RCC 7860 (cell line): ENCODE measurements at places on chromosomes 3 and 15.

- DNase-seq, result no peak
Observed at GRCh38 chr3:149934524-149934923, 36.2 kb downstream of the PFN2 start.

DNA sequence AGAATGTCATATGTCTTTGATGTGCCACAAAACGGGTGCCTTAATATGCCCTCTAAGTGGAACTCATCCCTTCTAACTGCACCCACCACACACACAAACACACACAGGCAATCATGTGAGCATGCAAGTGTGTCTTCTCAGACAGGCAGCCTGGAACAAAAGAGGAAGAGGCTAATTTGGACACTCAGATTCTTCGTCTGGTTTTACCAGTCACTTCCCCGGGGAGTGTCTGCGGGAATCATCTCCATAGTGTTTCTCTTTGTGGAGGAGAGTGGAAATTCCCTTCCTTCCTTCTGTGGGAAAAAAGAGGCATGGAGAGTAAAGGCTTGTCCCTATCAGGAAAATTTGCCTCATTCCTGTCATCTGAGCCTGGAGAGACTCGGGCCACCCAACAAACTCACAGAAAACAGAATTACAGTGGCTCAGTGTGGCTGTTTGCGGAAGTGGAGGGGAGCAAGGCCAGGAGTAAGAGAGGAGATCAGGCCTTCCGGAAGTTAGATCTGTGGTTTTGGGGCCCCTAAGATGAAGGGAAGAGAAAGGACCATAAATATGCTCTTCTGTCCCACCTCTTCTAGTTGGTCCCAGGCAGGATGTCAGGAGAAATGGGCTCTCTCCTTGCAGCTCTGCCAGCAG lies 212.6 kb upstream of the SEMA6D start:
- no peak for DNase-seq

DNA sequence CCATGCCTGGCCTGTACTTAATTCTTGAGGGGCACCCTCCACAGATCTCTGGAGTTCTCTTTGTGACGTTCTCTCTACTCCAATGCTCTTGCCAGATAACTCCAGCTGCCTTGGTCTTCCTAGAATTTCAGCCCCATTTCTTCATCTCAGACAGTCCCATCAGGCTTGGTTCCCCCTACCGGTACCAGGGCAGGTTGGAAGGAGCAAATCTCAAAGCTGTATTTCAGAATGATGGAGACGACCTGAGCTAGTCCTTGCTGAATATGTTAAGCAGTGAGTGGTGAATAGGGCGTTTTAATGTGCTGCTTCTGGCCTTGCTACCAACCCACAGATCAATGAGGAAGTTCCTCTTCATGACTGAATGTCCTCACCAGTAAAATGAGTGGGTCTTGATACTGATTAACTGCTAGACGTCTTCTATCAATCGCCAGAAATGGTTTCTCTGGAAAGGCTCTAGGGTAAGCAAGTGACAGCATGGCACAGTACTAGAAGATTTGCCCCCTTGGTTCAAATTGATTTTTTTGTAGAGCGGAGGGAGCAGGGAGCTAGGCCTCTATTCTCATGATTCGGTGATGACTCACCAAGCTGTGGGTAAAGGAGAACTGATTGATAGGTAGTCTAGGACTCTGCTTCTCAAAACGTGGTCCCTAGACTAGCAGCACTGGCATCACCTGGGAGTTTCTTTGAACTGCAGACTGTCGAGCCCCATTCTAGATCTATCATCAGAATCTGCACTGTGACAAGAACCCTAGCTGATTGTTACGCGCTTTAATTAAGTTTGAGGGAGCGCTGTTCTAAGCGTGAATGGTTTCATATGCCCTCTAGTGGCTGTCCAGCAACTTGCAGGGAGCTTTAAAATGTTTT lies 67.8 kb downstream of the UBP1 start:
- peak; percentile 22 for DNase-seq

- DNase-seq, result no peak
Observed at GRCh38 chr3:46087871-46088270, 60.6 kb upstream of the XCR1 start.

GRCh38 chr15:89114990-89115389 lies 26.7 kb downstream of the ABHD2 start:
- no peak for DNase-seq

- DNase-seq, result peak; percentile 16
Observed at GRCh38 chr3:28286595-28286994, 45.2 kb downstream of the CMC1 start.

GRCh38 chr3:141854599-141854998 lies 21.8 kb upstream of the ATP1B3 start:
- DNase-seq, result no peak

DNA sequence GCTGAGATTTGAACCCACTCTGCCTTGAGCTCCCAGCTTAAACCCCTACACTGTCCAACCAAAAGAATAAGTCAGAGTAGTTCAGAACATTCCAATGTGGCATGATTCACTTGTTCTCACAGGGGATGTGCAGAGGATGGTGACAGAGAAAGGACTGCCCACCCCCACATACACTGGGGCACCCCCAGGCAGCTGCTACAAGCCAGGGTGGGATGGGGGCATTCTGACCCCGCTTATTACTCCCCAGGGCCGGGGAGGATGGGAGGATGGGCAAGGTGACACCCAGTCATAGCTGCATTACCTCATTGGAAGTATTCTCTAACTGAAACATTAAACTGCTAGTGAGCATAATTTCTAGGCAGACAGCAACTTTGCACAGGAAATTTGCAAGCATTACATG lies 126.0 kb upstream of the PRR20G start:
- no peak for DNase-seq

GRCh38 chr3:178169421-178169820 lies 366.8 kb upstream of the KCNMB2 start:
- DNase-seq, result no peak

- no peak for DNase-seq
Observed at GRCh38 chr15:75884041-75884440, 19.6 kb upstream of the FBXO22 start.

DNA sequence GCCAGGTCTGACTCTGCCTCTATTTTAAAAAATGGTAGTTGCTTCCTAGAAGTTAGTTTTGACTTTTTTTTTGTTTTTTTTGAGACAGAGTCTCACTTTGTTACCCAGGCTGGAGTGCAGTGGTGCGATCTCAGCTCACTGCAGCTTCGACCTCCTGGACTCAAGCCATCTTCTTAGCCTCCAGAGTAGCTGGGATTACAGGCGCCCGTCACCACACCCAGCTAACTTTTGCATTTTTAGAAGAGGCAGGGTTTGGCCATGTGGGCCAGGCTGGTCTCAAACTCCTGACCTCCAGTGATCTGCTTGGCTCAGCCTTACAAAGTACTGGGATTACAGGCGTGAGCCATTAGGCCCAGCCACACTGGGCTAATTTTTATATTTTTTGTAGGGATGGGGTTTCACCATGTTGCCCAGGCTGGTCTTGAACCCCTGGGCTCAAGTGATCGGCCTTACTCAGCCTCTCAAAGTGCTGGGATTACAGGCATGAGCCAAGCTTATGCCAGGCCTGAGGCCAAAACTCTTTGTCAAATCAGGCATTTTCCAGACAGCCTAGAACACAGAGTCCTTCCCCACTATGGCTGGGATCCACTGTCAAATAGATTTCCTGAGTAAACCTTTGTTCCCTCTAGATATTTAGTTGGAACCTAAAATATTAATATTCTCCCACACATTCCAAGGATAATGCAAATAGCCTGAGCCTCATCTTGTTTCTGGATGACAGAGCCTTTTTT lies 13.7 kb downstream of the C3orf62 start:
- DNase-seq, result no peak

- DNase-seq, result peak; percentile 31
Observed at GRCh38 chr15:69755551-69756310, 303.1 kb downstream of the RPLP1 start.

DNA sequence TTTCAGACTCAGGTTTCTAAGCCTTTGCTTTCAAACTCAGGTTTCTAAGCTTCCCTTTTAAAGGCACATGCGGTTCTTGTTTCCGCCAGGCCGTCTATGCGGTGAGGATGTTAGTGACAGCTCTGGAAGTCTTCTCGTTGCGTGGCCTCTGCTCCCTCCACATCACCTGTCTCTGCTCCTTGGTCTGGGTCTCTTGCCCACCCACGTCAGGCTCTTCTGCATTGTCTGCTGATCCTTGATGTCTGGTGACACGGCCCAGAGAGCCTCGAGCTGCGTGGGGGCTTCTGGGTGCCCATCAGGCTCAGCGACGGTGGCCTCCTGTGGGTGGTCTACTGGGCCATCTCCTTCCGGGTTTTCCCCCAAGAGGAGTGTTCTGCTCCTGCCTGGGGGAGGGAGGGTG lies 30.5 kb downstream of the KLF13 start:
- DNase-seq, result no peak

DNA sequence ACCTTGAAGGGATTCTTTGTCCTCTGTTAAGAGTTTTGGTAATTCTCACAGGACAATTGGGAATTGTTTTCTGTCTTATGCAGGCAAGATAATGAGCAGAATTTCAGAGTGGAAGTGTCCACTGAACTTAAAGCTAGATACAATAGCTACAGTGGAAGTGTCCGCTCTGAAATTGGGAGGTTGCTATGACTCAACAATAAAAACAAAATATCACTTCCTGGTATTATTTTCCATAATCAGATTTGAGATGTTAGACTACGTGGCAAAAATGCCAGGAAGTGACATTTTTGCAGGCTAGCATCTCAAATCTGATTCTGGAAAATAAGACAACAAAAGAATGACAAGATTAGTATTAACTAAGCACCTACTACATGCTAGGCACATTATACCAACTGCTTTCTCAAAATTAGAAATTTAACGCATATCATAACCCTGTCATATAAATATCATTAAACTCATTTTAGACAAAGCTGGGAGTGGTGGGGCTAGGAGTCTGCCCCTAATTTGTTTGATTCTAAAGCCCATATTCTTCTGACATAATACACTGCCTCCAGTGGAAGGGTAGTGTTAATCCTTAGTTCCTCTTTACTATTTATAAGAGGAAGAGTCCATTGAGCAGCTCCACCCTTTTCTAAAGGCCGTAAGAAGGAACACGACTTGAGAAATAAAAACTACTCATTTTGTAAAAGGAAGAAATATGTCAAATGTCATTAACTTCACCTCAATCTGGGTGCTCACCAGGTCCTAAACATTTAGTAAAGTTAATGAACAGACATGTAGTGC lies 266.9 kb upstream of the STT3B start:
- DNase-seq, result no peak
